ENCODE measurements at places on chromosomes 5 and 9.

DNA sequence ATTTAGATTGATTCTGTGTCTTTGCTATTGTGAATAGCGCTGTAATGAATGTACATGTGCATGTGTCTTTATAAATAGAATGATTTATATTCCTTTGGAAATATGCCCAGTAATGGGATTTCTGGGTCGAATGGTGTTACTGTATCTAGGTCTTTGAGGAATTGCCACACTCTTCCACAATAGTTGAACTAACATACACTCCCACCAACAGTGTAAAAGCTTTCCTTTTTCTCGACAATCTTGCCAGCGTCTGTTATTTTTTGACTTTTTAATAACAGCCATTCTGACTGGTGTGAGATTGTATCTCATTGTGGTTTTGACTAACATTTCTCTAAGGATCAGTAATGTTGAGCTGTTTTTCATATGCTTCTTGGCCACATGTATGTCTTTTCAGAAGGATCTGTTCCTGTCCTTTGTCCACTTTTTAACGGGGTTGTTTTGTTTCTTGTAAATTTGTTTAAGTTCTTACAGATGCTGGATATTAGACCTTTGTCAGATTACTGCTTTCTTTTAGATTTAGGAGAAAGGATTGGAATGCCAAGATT is 125.0 kb upstream of the NR5A1 start:
- DNase-seq, result no peak

- DNase-seq, result no peak
Observed at GRCh38 chr9:14563902-14564624, 129.2 kb downstream of the ZDHHC21 start.

- DNase-seq, result no peak
Observed at GRCh38 chr9:88789785-88790184, 201.5 kb upstream of the S1PR3 start.

DNA sequence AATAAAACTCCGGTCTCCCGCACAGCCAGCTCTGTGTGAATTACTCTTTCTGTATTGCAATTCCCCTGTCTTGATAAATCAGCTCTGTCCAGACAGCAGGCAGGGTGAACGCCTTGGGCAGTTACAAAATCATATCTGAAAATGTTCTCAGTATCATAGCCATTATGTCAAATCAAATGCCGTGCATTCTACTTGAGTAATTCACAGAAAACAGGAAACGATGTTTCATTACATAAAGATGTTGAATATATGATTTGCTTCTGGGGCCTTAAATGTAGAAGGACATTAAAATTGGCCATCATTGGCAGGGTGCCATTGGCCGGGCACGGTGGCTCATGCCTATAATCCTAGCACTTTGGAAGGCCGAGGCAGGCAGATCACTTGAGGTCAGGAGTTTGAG is 8.5 kb downstream of the POLR3G start:
- DNase-seq, result no peak

DNA sequence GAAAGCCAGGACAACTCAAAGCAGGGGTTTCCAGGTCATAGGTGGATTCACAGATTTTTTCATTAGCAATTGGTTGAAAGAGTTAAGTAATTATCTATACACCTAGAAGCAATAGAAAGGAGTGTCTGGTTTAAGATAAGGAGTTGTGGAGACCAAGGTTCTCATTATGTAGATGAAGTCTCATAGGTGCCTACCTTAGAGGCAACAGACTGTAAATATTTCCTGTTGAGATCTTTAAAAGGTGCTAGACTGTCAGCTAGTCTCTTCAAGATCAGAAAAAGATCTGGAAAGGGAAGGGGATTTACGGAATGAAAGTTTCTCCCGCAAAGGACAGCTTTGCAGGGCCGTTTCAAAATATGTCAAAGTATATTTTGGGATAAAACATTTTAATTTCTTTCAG is 603.4 kb downstream of the PTPRD start:
- DNase-seq, result no peak

DNA sequence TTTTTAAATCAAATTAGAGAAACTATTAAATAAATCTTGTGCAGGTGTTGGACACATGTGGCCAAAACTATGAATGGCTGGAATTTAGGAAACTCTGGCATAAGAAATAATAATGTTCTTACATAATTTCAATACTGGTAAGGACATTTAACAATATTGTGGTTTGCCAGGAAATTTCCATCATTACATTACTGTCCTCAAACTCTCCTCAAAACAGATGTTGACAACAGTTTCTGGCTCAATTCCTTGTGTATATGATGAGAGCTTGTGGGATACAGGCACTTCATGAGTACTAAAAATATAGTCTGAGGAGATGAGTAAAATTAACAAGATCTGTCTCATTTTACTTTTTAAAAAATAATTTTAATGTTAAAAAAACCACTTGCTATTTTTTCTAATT is 27.9 kb downstream of the MCTP1 start:
- DNase-seq, result no peak

- no peak for DNase-seq
Observed at GRCh38 chr5:61666064-61666621, 334.1 kb downstream of the ZSWIM6 start.

DNA sequence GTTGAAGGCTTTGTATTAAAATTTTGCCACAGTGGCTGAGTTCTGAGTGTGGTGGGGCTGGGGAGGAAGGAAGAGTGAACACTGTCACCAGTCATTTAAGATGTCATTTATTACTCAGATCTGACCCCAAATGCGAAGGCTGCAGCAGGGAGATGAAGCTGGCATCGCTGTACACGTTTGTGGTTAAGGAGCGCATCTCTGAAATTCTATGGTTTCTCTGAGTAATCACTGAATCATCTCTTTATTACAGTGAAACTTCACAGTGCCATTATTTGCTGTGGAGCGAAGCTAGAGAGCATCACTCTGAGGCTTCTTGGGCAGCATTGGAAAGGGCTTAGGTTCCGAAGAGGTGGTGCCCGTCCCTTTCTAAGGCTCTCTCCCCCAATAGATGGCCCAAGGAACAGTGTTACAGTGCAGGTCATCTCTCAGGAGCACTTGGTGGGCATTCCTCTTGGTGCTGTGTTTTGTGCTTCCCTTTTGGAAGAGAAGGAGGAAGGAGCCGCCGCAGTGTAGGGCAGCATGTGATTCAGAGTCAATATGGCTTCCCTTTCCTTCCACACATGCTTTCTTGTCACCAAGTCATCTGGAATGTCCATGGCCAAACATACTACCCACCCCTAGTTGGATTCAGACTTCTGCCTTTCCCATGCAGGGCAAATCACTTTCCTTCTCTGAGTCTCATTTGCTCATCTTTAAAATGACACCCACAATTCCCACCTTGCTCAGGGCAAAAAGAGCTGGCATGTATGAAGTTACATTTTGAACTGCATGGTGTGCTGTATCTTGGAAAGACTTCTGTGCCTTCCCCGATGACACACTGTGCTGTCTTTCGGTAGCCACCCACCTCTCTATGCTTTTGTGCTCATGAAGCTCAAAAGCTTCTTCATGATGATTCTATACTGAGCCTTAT is 9.3 kb upstream of the TEX48 start:
- peak; percentile 97 for DNase-seq

DNA sequence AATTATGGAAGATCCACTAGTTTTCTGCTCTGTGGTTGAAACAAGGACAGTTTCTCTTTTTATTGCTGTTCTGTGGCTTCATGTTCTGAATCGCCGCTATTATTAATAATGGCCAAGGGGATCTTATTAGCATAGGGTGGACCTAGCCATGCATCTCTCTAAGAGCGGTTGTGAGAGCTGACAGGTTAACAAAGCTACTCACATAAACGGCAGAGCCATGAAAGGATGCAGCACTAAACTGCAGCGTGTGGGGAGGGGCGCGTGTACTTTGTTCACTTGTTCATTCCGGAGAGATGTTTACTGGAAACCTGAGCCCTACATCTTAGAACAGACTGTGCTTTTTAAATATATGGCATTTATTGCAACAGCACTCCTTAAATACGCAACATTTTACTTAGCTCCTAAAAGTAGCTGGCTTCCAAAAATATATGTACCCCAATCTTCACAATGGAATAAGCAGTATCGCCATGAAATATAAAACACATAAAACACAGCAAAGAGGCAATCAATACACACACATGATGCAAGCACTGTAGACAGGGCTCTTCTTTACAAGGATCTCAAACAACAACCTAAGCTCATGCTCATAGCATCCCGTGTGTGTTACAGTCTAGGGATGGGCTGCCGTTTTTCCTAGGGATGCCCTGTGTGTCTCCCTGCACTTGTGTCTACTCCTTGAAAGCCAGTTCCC is 424.6 kb downstream of the MED10 start:
- DNase-seq, result no peak

GRCh38 chr9:93818827-93819472 is 136.2 kb downstream of the BARX1 start:
- no peak for DNase-seq

DNA sequence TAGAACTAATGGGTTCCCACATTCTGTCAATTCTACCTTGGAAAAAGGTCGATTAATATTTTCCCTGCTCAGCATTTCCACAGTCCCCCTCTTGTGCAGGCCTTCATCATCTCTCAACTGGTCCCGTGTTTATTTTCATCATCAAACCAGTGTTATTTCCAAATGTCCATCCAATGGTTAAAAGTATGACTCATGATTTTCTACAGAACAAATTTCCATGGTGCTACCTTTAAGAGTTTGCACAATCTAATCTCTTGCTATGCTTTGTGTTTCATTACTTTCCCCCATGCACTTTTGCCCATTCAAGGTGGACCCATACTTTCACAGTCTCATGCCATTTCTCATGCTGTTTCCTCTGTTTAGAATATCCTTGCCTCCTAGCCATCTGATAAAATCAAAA is 143.7 kb downstream of the CCDC192 start:
- DNase-seq, result no peak

DNA sequence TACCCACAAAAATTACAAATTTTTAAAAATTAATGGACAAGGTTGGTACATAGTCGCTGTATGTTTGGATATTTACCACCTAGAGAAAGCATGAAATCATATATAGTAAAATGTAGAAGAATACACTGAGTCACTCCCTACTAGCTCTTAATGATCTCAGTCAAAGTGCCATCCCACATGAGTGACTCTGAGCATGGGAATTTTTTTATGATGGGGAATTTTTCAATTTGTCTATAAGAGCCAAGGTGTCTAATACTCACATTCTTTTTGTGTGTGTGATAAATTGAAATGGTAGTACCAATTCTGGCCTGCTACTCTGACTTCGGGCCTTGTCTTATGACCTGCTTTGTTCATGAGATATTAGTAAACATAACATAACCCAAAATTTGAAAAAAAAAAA is 483.2 kb downstream of the CDH10 start:
- no peak for DNase-seq

GRCh38 chr5:5290674-5291334 is 131.7 kb upstream of the ICE1 start:
- no peak for DNase-seq

DNA sequence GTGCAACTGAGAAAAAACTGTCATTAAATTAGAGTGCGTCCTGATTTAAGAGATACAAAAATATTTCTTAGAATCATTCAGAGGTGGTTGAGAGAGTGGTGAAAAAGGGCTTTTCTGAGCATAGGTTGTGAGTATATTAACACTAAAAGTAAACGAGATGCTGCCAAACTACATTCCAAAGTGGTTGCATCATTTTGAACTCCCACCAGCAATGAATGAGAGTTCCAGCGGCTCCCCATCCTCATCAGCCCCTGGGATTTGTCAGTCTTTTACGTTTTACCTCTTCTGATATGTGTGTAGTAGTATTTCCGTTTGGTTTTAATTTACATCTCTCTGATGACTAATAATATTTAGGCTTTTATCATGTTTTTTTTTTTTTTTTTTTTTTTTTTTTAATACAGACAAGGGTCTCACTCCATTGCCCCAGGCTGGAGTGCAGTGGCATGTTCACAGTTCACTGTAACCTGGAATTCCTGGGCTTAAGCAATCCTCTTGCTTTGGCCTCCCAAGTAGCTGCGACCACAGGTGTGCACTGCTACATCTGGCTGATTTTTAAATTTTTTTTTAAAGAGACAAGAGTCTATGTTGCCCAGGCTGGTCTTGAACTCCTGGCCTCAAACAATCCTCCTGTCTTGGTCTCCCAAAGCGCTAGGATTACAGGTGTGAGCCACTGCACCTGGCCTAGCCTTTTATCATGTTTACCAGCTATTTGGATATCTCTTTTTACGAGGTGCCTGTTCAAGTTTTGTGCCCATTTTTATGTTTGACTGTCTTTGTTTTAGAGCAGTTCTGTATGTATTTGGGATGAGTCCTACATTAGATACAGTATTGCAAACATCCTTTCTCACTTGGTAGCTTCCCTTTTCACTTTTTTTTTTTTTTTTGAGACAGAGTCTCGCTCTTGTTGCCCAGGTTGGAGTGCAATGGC is 17.0 kb downstream of the PRRT1B start:
- DNase-seq, result no peak

GRCh38 chr5:142357469-142358090 is 32.8 kb upstream of the SPRY4 start:
- DNase-seq, result no peak

DNA sequence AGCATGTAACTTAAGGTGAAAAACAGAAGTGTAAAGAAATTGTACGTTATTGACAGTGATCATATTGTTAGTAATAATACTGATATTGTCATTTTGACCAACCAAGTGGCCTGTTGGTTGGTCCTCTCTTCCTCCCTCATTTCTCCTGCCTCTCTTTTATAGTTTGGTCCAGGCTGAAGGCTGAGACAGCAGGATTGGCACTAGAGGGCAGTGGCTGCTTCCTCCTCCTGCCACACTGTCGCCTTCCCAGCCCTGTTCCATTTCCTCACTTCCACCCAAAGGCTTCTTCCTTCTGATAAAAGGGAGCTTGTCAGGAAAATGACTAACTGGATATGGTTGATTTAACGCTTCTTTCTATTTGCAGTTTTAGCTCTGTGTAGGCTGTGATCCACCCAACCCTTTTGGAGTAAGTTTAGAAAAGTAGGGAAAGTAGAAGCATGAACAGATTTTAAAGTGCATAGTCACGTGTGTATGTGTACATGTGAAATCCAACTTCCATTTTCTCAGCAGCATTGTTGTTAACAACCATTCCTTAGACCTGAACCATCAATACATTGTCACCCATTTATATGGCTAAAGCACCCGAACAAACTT is 35.6 kb downstream of the PTCD2 start:
- no peak for DNase-seq

GRCh38 chr5:167802755-167803431 is 488.6 kb upstream of the WWC1 start:
- no peak for DNase-seq

- DNase-seq, result no peak
Observed at GRCh38 chr5:15902066-15902465, 277.5 kb downstream of the MARCHF11 start.

GRCh38 chr9:79123415-79123814 is 448.4 kb upstream of the TLE4 start:
- DNase-seq, result no peak

DNA sequence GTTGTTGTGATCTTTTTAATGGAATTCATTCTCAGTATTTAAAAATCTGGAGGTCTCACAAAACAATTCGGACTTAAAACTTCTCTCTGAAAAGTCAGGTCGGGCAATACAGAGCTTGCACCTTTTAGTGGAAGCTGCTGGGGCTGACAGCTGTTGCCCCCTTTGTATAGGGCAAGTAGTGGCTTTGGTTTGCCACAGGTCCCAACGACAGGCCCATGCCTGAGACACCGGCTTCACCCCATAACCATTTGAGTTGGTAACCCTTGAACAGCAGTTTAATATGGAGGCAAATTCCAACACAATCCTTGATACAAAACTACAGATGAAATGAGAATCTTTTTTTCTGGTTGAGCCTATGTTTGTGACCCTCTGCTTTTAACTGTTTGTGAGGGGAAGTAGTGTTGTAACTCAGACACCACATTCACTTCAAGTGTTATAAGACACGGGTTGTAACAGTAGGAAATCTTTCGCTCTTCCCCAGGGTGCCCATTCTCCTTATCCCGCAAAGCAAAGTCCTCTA is 752 bp upstream of the GLRX start:
- no peak for DNase-seq

GRCh38 chr9:123696476-123696875 is 233.4 kb downstream of the DENND1A start:
- no peak for DNase-seq

GRCh38 chr9:13901176-13901575 is 412.8 kb downstream of the NFIB start:
- DNase-seq, result no peak
